ENCODE measurements at places on chromosomes 3 and 15. TPM values are rescaled to one million over a fixed set of nuclear protein-coding genes. Genes with fewer than 3 reads are reported as not detected.

DNA sequence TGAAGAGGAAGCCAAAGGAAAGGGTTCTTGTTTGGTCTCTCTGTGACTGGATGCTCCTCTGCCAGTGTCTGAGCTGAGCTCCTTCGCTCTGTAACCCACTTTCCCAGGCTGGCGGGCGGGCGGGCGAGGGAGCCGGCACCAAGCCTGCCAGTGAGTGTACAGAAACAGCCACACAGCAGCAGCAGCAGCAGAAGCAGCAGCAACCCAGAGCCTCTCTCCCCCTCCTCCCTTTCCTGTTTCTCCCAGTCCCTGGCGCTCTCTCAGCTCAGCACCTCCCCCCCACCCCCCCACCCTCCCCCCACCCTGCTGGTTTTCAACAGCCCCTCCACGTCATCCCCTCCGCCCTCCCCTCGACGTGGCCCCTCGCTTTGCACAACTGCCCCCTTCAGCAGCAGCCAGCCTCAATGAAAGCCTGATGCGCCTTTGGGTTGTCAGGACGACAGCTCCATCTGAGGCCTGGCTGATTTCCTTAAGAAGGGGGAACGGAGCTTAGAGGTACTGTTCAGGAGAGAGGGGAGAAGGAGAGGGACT, at the start of gene LSAMP:
TSS of gene LSAMP (minus strand) at position 177 of the 531 bp plus-strand sequence.
- no peak for DNase-seq

DNA sequence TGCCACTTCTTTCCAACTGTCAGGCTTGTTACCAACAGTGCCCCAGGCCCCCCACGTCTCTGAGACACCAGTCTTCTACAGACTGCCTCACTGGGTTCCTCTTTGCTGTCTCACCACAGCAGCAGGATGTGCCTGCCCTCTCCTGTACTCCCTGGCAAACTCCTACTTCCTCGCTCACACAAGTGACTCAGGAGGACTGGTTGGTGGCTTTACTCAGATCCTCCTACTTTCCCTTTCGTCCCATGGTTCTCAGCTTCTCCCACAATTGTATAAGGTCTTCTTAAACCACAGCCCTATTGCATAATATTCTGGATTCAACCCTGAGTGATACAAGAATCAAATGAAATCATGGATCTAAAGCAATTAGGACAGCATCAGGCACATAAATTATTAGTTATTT, 246.6 kb upstream of the PROK2 start:
- no peak for DNase-seq

GRCh38 chr3:116425126-116425525, 20.2 kb downstream of the LSAMP start:
- no peak for DNase-seq

- no peak for DNase-seq
These were observed 78.2 kb downstream of the CLSTN2 start for GRCh38 chr3:140013220-140013619.

DNA sequence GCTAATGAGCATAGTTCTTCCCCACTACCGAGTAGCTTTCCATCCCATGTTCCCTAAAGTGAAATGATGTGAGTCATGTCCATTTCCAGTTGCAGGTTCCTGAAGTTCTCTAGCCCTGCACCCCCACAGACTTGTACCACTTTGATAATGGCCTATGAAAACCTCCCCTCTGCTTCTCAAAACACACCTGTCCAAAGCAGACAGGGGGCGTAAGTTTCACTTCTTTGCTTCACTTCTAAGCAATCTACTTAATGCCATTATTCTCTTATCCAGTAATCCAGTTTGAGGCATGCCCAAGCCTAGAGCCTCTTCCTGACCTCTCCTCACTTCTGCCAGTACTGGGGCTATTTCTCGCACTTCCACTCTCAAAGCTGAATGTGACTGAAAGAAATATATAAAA, 305.1 kb downstream of the IGSF11 start:
- no peak for DNase-seq

- no peak for DNase-seq
These were observed 21.8 kb downstream of the P2RY12 start for GRCh38 chr3:151362751-151363174.

DNA sequence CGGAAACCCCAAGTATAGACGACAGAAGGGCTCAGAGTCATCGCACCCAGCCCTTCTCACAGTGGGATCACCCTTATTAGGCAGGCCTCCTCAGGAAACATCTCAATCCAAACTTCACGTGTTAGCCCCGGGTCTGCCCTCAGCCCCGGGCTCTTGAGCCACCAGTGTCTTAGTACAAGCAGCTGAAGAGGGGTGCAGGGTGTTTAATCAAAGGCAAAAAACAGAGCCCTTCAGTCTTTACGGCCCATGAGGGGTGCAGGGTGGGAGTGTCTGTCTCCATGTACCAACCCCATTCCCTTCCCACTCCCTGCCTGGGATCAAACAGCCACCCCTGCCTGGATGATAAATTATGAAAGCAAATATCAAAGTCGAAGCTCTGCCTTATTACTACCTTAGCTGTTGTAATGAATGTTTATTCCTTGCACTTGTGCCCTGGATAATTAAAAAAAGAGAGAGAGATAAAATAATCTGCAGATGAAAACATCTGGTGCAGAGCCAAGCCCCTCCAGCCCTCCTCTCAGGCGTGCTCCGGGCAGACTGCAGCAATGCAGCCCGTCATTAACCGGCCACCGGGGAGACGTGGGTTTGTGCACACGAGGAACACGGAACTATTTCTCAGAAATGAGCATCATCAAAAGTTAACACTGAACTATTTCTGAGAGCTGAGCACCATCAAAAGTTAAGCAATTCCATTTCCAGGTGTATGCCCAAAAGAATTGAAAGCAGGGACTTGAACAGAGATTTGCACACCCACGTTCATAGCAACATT, 64.5 kb downstream of the ADAMTS17 start:
- no peak for DNase-seq

- no peak for DNase-seq
These were observed 41.2 kb downstream of the PCCB start for GRCh38 chr3:136291302-136291701.

DNA sequence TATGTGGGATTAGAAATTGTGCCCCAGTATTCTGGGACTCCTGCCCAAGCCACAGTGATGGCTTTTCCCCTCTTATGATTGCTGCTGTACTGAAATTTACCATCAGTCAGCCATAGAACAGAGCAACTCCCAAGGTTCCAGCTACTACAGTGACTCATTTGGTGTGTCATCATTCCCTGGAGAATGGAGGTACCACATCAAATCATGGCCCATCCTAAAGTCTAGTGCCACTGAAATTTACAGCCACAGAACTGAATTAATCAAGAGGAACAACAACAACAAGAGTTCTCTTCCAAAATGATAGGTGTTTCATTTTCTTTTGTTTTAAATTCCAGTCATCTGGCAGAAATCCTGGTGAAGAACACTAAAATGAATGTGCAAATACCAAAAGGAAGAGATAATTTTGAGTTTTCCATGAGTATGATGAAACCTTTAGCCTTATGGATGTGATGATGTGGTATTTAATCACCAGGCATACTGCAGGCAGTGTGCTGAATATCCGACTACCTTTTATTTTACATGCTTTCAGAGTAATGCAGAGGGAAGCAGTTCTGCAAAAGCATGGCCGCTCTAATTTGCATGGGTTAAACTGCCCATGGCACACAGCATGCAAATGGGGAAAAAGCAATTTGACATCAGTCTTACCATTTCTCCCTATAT, 75.6 kb upstream of the SLC2A2 start:
- DNase-seq = no peak

- DNase-seq = no peak
These were observed 33.4 kb downstream of the OXSM start for GRCh38 chr3:25823314-25823713.

DNA sequence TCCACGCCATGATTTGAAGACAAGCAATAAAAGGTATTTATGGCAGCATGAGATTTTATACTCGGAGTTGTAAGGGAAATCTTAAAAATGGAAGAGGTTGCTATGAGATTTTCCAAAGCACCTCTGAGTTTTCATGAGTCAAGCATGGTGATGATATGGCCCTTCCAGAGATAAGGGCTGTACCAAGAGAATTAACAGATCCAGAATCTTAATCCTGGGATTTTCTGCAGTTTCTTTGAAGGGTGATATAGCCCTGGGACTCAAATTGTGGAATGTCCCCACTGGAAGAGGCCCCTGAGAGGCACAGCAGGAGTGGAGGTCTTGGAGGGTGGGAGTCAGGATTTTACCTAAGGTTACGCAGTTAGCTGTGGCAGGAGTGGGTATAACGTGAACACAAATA, 243.3 kb downstream of the ZNF621 start:
- DNase-seq = no peak

GRCh38 chr3:121819236-121819635, 15.6 kb downstream of the IQCB1 start:
- DNase-seq = no peak

GRCh38 chr15:40474581-40474980, 3.8 kb downstream of the CHST14 start:
- no peak for DNase-seq

DNA sequence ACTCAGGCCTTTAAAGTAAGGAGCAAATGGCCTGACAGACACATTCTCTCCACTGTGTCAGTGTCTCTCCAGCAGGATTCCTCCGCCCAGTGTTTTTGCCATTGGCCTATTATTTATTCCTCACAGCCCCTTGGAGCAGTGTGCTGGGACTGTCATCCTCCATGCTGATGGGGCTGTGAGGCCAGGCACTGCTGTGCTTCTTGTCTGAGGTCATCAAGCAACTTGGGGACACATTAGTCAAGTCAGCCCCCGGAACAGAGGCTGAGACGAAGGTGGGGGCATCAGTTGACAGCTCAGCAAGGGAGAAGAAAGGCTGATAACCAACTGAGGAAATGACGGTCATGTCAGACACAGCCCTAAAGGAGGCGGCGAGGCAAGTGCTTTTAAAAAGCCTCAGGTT, 67.4 kb downstream of the XXYLT1 start:
- no peak for DNase-seq

DNA sequence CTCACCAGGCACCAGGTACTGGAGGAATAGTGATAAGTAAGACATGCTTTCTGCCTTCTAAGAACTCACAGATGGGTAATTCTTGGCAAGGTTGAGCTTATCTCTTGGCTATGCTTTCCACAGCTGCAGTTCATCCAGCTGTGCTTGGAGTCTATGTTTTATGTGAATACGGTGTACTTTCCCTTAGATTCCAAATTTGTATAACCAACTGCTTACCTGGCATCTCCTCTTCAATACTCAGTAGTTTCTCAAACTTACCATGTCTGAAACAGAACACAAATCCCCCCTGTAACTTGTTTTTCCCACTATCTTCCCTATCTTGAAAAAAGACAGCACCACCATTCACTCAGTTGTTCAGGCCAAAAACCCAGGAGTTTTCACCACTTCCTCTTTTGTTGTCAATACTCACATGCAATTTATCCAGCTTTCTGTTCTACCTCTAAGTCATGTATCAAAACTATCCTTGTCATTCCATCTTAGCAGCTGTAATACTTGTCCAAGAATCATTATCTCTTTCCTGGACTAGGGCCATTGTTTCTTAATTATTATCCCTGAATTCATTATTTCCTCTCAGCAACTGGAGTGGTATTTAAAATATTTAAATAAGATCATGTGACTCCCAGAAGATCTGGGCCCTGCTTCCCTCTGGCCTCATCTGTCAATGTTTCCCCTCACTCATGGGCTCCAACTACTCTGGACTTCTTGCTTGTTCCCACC, 32.6 kb downstream of the COL6A5 start:
- DNase-seq = no peak

DNA sequence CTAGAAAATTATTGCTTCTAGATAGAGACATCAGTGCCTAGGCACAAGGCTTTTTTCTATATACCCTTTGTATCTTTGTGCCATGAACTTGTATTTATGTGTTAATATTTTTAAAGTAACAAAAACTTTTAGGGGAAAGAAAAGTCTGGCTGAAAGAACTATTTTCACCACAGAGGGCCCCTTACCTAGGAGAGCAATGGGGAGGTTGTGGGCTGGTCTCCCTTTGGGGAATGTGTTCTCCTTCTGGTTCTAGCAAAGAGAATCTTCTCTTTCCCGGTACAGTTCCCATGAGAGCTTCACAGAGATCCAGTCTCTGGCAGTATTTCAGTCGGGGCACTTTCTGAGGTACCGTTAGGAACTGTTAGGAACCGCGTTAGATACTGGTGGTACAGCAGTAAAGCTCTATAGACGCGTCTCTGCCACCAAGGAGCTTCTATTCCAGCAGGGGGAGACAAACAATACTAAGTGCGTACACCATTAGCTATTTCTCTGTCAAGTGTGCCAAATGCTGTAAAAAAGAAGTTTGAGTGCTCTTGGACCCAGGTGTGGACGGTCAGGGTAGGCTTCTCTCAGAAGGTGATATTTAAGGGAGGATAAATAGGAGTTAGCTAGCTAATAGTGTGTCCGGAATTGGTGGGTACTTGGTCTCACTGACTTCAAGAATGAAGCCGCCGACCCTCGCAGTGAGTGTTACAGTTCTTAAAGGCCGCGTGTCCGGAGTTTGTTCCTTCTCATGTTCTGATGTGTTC, 4.6 kb upstream of the EPB42 start:
- peak; percentile 52 for DNase-seq

The SLC22A13 gene
- 2.7 TPM for polyA plus RNA-seq

The SCG5 gene
- polyA plus RNA-seq = 19.0 TPM

The P2RY1 gene
- 2.9 TPM for polyA plus RNA-seq

The PATL2 gene
- polyA plus RNA-seq = 0.64 TPM

The MBD4 gene
- polyA plus RNA-seq = 53.3 TPM

The CLRN1 gene
- polyA plus RNA-seq = not detected

The ITGB5 gene
- 99.4 TPM for polyA plus RNA-seq

The FSIP1 gene
- polyA plus RNA-seq = 2.6 TPM

The TTC23 gene
- polyA plus RNA-seq = 29.3 TPM

The STRC gene
- polyA plus RNA-seq = 1.4 TPM

Measured in renal cortex interstitium (tissue), 15 donors.